ENCODE measurements at places on chromosomes 11 and 22.

DNA sequence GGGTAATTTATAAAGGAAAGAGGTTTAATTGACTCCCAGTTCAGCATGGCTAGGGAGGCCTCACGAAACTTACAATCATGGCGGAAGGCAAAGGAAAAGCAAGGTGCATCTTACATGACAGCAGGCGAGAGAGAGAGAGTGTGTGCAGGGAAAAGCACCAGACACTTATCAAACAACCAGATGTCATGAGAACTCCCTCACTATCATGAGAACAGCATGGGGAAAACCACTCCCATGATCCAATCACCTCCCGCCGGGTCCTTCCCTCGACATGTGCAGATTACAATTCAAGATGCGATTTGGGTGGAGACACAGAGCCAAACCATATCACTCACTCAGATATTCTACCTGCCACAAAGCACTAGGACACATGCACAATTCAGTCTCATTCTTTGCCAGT lies 48.1 kb upstream of the HMGXB4 start:
- no peak for DNase-seq

- DNase-seq, result no peak
Measured at GRCh38 chr11:64379817-64380709, 21.1 kb downstream of the RPS6KA4 start.

GRCh38 chr11:16960250-16960649 lies 54.0 kb downstream of the PLEKHA7 start:
- DNase-seq, result no peak

DNA sequence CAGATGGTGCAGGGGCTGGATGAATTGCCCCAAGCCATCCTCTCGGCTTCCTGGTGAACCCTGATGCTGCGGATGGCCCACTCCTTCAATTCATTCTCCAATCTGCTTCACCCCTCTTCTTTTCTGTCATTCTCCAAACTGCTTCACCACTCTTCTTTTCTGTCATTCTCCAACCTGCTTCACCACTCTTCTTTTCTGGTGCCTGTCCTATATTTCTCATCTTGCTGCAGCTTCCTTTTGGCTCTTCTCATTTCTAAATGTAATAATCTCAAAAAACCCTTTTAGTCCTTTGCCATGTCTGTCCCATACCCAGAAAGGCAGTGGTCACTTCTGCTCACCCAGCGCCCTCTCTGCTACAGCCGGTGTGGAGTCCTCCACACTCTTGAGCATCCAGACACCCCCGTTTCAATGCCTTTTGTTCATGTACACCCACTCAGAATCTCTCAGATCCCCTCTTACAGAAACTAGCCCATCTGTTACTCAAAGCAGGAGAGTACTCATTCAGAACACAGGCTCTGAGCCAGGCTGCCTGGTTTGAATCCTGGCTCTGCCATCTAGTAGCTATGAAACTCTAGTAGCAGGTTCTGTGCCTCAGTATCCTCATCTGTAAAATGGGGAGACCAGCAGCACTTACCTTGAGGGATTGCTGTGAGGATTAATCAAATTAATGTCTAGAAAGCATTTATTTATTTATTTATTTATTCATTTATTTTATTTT lies 14.9 kb downstream of the SERPIND1 start:
- no peak for DNase-seq

- no peak for DNase-seq
Measured at GRCh38 chr11:69203901-69204245, 48.1 kb downstream of the SMIM38 start.

- no peak for DNase-seq
Measured at GRCh38 chr22:27196606-27197005, 539.2 kb downstream of the MIAT start.

DNA sequence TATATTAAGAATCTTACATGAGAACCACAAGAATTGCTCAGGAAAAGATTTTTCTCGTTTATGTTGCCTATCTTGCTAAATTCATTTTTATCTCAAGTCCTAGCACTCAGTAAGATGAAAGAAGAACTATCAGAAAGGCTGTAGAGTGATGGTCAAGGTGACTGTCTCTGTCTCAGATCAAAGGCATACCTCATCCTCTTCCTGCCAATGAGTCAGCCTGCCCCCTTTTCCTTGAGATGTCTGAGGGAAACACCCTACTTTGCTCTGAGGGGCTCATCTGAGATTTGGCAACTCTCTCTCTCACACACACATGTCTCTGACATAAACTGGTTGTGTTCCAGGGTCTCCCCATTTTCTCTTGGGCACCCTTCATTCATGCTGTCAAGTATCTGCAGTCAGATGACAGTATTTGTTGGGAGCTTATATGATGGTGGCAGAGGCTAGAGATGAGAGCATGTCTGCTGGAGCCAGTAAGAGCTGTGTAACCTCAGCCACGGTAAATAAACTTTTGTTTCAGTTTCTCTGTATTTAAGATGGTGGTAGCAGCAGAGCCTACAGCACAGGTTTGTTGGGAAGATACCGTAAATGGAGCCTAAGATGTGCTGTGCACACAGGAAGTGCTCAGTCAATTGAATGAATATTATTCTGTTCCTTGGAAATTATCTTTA lies 1.6 kb downstream of the MMP27 start:
- no peak for DNase-seq

- DNase-seq, result no peak
Measured at GRCh38 chr11:109582470-109582869, 160.5 kb downstream of the C11orf87 start.

DNA sequence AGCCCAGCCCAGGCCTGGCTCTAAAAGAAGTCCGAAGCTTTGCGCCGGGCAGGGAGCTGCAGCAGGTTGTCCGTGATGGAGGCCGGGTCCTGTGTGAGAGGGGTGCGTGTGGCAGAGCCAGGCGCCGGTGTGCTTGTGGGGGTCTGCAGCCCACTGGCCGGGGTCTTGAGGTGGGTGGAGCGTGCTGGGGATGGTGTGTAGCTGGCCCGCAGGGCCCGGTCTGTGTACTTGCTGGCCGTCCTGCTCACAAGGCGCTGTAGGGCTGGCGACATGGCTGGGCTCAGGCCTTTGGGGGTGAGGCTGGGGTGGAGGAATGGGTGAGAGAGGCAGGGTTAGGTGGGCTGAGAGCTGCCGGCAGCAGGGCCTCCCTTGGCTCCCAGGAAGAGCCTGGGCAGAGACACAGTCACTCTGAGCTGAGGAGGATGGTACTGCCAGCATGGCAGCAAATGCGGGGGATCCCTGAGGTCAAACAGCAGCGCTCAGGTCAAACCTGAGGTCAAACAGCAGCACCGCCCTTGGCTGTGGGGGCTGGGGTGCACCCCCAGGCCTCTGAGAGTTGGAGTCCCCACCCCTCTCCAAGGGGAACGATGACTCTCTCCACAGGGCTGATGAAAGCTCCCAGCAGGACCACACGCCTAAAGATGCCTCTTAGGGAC lies 3.2 kb downstream of the TSSK2 start:
- DNase-seq, result no peak

GRCh38 chr11:128565881-128566280 lies 21.5 kb downstream of the ETS1 start:
- DNase-seq, result no peak

DNA sequence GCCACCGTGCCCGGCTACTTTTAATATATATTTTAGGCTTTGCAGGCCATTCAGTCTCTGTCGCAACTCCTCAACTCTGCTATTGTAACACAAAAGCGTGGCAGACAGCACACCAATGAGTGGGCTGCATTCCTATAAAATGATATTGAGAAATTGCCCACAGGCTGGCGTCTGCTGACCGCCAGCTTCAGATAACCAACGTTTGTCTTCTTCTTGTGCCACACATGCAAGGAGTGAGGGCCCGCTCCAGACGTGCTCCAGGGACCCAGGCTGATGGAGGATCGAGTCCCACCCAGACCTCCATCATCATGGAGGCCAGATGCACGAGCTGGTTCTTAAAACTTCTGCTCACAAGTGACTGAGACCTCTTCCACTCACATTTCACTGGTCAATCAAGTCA lies 35.4 kb upstream of the LINC01488 start:
- no peak for DNase-seq

DNA sequence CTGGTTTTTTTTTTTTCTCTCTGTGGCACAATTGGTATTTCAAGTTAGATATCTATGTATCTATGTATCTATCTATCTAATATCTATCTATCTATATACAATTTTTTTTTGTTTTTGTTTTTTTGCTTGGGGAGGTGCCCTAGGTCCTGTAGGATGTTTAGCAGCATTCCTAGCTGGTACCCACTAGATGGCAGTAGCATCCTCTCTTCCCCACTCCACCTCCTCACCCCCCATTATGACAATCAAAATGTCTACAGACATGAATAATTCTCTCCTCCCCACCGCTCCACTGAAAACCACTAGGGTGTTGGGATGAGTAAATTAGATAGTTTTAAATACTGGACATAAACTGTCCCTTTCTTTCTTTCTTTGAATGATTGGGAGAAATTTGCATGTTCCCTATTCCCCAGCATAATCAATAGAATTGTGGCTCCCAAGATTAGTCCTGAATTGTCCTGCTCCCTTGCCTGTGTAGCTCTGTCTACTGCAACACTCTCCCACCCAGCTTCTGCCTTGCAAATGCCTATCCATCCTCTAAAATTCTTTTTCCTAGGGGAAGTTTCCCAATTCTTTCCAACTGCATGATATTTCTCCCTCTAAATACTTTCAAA lies 1152.4 kb downstream of the LRRC4C start:
- DNase-seq, result no peak

- no peak for DNase-seq
Measured at GRCh38 chr22:43310311-43310710, 32.9 kb downstream of the SCUBE1 start.

DNA sequence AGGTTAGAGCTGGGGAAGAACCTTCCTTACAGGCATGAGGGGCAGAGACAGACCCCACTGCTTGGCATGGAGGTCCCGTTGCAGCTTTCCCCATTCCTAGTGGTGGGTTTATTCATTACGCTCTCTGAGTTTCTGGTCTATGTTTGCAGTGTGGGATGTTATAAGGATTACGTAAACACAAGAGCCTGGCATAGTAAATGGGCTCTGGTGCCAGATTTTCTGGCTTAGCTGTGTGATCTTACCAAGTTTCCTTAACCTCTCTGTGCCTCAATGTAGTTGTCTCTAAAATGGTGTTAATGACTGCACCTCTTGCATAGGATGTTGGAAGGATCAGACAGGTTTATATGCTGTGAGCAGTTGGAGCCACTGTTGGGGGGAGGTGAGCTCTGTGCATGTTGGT lies 15.1 kb downstream of the DTX4 start:
- DNase-seq, result no peak

GRCh38 chr11:119897046-119897440 lies 168.0 kb upstream of the NECTIN1 start:
- DNase-seq, result no peak

- DNase-seq, result no peak
Measured at GRCh38 chr11:17012179-17012578, 2.0 kb downstream of the PLEKHA7 start.

DNA sequence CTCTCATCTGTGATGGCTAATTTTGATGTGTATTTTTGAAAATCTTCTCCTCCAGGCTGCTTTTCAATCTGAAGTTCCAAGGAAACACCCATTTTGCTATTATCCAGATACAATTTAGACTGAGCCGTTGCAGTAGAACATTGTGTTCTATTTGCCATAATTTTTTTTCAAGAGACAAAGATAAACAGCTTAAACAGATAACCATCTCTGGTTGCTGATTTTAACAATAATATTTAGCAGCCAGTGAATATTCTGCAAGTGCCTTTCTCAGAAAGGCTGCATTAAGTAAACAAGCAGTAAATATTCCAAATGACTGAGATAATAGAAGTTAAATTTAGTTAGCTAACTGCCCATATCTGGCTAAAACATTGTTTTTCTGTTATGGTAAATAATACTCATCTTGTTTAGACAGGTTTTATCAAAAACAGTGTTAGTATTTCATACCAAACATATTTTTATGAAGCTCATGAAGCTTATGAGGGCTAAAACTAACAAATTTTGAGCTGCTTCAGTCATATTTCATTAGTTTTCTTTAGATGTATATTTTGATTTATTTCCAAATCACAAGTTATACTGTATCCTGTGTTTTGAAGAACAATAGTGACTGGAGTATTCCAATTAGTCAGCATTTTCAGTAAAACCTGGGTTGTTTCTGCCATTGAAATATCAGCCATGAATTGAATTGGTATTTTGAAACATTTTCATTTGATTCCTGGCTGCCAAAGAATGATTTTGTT lies 206.7 kb downstream of the SBF2 start:
- DNase-seq, result no peak

GRCh38 chr11:130295657-130296056 lies 19.1 kb downstream of the ZBTB44 start:
- no peak for DNase-seq

- DNase-seq, result no peak
Measured at GRCh38 chr22:39839917-39840510, 53.5 kb downstream of the ENTHD1 start.

DNA sequence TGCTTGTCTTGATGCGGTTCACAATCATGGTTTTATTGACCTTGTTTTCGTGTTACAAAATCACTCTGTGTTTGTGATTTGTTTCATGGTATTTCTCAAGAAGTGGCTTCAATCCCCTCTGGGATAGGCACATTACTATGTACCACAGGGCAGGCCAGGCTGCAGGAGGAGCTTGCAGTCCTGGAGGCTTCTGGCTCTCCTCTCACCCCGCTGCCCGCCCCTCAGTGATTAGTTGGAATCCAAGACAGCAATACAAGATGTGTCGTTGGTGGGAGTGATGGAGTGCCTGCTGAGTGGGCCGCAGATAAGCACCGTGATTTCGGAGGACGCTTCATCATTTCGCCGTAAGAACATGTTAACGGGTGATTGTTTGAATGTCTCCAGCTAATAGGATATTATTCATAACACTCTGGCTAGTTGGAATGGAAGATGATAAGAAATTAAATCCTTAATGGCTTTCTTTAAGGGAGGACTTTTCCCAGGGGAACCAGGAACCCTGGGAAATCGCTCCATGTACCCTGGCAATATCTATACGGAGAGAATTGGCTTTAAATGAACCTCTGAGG lies 384.4 kb downstream of the MIAT start:
- DNase-seq, result no peak

GRCh38 chr11:68687986-68688385 lies 3.6 kb downstream of the GAL start:
- no peak for DNase-seq

DNA sequence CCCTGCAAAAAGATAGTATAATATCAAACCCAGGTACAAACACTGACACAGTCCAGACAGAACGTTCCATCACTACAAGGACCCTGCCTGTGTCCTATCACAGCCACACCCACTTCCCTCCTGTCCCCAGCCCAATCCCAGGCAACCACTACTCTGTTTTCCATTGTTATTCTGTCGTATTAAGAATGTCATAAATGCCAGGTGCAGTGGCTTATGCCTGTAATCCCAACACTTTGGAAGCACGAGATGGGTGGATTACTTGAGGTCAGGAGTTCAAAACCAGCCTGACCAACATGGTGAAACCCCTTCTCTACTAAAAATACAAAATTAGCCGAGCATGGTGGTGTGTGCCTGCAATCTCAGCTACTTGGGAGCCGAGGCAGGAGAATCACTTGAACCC lies 89.0 kb downstream of the TRMU start:
- no peak for DNase-seq
